ENCODE measurements at places on chromosomes 3 and 15. TPM values are rescaled to one million over a fixed set of nuclear protein-coding genes. Genes with fewer than 3 reads are reported as not detected.

Gene ARIH1
- 215 TPM for total RNA-seq

GRCh38 chr15:41417418-41418195 lies 712 bp downstream of the RTF1 start:
- DNase-seq: peak; percentile 32

DNA sequence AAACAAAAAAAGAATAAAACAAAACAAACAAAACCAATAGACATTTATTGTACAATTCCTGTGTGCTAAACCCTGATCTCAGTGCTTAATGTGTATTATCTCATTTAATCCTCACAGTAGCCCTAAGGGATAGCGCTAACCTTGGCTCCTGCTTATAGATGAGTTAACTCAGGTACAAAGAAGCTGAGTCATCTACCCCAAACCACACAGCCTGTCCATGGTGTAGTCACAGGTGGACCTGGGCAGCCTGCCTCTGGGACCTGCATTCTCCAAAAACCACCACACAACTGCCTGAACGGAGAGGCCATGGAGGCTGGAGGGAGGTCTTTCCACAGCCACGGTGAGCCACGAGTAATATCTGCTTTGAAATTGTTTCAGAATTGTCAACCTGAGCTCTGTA lies 5.5 kb upstream of the CLN6 start:
- no peak for DNase-seq

DNA sequence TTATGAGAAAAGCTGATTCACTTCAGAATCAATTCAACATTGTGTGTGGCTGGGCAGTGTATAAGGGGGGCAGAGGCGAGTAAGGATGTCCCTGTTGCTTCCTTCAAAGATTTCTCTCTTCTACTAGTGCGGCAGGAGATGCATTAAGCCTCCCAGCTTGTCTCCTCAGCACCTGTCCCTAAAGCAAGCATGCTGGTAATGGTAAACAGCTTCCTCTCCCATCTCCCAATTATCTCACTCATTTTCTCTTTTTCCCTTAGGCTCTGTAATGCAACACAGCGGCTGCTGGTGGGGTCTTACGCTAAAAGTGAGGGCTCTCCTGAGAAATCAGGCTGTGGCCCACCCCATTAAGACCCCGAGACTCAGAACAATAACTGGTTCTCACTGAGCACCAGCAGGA lies 306.4 kb upstream of the ROPN1 start:
- DNase-seq: no peak

DNA sequence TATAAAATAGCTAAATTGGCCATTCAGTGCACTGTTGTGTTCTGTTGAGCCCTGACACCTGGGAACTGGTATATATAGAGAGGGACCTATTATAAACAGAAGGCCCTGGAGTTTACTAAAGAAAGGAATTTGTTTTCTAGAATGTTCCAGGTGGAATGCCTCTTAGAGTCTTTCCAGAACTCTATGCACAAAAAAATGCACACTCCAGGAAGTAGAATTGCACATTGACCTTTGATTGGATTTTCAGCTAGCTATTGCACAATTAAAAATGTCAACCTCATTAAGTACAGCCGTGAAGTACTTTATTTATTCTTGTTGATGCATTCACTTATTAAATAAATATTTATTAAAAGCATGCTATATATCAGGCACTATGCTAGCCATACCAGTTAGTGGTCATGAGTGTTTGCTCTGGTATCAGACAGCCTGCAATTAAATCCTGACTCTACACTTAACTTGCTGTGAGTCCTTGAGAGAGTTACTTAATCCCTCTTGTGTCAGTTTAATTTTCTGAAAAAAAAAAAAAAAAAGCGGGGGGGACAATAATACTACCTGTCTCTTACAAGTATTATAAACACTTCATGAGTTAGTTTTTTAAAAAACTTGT lies 40.8 kb downstream of the NDUFB4 start:
- DNase-seq: no peak

Gene FGD5
- 21.4 TPM for total RNA-seq

DNA sequence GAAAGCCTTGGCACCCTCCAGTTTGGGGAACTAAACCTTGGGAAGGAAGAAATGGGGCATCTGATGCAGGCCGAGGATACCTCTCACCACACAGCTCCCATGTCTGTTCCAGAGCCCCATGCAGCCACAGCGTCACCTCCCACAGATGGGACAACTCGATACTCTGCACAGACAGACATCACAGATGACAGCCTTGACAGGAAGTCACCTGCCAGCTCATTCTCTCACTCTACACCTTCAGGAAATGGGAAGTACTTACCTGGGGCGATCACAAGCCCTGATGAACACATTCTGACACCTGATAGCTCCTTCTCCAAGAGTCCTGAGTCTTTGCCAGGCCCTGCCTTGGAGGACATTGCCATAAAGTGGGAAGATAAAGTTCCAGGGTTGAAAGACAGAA lies 7.7 kb downstream of the MAP1A start:
- DNase-seq: no peak

DNA sequence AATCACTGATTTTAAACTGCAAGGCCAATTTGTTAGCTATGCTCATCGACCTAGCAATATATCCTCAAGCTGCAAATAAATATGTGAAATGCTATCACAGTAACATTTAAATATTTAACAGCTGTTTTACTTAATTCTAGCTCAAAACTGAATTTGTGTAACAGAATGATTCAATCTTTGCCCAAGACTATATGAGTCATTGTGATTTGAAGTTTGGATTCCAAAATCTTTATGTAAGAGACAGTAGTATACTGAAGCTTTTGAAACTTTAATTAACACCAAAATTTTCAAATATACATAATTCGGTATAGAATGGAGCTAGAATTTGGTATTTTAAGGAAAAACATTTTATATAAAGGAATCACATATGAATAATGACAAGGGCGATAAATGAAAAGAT lies 603.0 kb upstream of the ROBO2 start:
- DNase-seq: no peak

DNA sequence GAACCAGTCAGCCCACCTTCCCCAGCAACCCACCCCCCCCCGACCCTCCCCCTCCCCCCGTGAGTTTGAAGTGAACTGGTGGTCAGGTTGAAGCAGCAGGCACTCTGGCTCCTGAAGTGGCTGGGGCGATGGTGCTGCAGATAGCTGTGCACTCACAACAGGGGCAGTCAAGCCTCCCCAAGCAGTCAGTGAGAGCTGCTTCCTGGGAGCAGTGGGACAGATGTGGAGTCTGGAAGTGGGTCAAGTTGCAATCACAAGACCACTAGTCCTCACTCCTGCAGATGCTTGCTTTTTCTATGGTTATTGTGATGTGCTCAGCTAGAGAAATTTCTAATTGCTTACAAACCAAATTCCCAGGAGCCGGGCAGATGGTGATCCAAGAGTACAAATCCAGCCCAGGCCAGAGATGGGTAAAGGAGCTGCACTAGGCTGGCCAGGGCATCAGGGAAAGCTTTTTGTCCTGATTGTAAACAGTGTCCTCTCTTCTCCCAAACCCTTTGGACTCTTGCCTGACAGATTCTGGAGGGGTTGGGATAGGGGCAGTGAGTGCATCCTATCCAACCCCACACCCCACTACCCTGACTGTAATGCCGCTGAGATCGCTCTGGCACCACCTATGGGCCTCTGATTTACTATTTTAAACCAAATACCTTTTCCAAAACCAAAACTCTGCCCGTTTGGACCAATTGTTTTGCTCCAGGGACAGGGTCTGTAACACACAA lies 9.8 kb upstream of the CLPX start:
- peak; percentile 51 for DNase-seq

Gene CEMIP
- 1.2 TPM for total RNA-seq

DNA sequence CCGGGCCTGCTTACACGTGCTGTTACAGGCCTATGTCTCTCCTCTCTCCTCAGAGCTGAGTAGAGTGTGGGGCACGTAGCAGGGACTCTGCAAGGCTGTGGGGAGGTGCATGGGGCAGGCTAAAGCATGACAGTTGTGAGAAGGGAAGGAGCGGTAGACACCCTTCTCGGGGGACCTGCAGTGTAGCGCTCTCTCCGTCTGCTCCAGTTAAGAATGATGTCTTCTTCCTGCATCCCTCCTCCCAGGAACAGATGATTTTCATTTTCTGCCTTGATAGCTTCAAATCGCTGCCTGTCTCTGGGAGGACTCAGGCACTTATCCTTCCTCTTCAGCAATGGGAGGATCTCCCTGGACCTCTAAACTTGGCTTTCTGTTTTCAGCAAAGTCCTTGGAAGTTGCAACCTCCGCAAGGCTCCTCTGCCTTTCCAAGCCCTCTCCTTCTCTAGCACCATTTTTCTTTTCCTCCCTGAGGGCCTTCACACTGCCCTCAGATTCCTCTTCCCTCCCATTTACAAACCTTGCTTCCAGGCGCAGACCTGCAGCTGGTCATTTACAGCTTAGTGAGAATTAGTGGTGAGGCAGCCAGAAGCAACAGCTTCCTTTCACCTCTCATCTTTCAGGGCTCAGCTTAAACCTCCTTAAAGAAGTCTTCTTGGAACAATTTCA lies 23.4 kb upstream of the TLE3 start:
- no peak for DNase-seq

- DNase-seq: no peak
These were observed 4.8 kb downstream of the VIPR1 start for GRCh38 chr3:42507252-42507651.

- no peak for DNase-seq
These were observed 596.7 kb downstream of the TUSC7 start for GRCh38 chr3:117306299-117306698.

All from uterus (tissue), 4 donors.